ENCODE measurements at places on chromosomes 12 and 14.
A peak's percentile ranks its signal among the peaks of the same experiment; 100 is the strongest.

- no peak for DNase-seq
These were observed 13.9 kb downstream of the GALNT6 start for GRCh38 chr12:51377099-51377984.

GRCh38 chr12:113194971-113195391 is 9.5 kb downstream of the RITA1 start:
- peak; percentile 72 for DNase-seq

DNA sequence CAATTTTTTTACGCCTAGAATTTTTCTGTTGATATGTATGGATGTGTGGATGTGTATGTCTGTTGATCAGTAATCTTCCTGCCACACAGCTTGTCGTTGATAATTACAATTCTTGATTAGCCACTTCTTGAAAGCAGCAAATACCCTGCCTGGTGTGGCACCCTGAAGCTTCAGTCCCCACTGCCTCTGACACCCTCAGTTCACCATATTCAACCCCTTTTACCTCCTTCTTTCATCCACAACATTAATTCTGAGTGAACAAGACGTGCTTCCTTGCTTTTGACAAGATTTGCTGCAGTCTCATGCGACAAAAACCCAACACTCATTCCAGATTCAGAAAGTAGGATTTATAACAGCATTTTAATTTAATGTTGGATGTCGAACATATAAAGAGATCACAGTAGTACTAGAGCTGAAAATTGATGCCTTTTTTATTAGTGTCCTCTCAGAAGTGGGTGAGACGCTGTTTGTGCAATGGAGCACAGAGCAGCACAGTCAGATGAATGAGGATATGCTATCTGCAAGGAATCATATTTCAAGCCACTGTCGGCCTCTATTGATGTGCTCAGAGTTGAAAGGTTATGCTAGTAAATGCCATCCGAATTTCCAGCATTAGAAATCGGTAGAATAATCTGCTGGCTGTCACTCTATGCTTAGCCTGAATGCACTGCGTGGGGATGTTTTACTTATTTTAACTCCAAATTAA is 383.7 kb downstream of the EGLN3 start:
- DNase-seq, result no peak

DNA sequence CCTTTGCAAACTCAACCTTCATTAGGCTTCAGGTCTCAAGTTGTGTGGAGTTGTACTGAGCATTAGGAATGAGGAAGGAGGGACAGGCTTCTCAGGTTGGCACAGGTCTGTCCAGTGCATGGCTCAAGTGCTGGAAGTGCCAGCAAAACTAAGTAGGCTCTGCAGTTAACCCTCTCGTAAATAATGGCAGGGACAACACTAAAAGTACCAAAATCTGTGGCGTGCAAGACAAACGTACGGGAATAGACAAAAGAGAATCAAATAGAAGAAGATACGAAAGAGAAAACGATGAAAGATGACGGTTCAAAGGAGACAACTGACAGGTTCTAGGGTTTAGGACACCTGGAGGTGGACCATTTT is 612 bp downstream of the TRAPPC6B start:
- peak; percentile 32 for DNase-seq

DNA sequence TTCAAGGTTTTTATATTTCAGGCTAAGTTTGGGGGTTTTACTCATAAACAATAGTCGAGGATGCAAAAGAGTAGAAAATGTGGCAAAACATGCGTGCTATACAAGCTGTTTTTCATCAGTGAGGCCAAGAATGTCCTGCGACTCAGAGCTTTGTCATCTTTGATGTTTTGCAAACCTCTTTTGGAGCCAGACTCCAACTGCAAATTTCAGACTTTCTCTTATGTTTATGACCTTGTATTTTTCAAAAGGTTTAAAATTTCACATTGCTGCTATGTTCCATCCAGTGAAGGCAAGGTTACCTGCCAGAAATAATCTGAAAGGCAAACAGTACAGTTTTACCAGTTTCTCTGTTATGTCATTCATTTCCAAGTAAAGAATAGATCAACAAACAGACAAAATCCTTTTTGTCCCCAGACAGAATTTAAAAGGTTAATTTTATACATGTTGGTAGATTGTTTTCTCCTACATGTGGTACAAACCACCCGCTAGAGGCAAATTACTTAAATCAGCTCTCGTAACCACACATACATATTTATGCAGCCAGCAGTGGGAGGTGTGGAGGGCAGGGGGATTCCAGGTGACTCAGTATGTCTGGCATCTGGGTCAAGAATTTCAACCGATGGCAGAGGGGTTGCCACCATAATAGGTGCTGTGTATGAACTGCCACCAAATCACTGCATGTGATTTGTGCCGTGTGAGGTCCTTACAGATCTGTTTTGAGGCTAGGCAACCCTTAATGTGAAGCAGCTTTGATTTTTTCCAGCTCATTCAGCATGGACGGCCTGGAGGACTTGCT is 119.8 kb upstream of the CPM start:
- peak; percentile 99 for DNase-seq

DNA sequence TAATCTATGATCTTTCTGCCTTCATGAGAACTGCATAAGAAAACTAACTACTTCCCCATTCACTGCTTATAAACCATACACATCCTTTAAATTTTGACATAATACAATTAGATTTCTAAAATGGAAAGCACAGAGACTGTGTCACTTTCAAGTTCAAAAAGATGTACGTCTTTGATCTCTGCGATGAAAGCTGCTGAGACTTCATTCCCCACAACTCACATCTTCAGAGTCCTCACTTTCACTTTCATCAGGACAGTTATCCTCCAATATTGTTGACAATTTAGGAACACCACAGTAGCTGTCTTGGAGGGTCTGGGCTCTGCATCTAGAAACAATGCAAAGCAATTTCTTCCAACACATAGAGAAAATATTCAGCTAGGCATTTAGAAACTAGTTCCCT is 47.9 kb upstream of the KCNC2 start:
- no peak for DNase-seq

Data from renal cortical epithelial cell (primary cell).